ENCODE measurements at places on chromosomes 3 and 15. TPM values are rescaled to one million over a fixed set of nuclear protein-coding genes. Genes with fewer than 3 reads are reported as not detected.

DNA sequence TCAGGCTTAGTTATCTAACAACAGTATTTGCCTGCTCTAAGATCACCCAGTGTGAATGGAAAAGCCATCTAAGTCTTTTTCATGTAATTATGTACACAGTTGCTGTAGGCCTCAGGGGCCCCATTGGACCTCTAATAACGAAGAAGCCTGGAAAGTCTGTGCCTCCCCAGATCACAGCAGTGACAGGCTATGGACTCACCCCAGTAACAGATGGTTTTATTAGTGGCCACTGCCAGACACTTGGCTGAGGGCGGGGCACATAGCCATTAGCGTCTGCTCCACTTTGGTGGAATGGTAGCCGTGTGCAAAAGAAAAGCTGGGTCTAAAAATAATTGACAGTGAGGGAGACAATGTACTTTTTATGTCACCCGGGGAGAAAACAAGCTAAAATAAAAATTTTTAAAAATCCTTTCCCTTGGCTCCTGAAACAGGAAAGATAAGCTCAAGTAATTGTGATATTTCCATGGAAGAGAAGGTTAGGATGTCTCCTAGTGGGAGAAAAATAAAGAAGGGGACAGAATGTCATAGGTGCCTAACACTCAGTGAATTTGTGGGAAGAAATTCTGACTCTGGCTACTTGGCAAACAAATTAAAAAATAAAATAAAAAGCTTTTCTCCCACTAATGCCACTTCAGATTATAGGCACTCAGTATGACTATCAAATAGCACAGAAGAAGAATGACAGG lies 44.3 kb upstream of the ZNF385D start:
- no peak overlapping the region for H3K4me3 ChIP-seq
- H3K36me3 ChIP-seq = no peaks in the 10 kb centered on the region
- H3K27ac ChIP-seq = no peak overlapping the region
- no peaks in the 10 kb centered on the region for H3K4me1 ChIP-seq

DNA sequence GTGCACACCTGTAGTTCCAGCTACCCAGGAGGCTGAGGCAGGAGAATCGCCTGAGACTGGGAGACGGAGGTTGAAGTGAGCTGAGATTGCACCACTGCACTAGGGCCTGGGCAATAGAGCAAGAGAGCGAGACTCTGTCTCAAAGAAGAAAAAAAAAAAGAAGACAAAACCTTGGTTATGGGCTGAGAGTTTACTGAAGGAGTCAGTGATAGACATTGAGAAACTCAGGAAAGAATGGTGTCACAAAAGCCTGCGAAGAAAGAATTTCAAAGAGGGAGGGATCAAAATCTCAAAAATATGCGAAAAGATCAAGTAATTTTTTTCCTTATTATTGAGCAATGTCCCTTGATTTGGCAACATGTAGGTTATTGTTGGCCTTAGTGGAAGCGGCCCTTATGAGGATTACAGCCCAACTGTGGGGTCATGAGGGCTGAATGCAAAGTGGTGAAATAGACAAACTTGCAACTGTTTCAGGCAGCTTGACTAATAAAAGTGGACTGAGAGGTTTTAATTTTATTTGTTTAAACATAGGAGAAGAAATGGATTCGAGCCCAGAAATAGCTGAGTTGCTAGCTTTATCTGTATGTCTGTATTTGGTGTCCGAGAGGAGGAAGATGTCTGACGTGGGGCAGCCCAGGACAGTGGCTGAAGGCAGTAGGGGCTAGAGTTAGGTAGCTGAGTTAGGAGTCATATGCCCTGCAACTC lies 18.8 kb upstream of the CELF6 start:
- peaks cover 10% of the 10 kb centered on the region for H3K36me3 ChIP-seq
- no peak for DNase-seq
- no peak overlapping the region for H3K27ac ChIP-seq

- no peaks in the 10 kb centered on the region for H3K27me3 ChIP-seq
- H3K27ac ChIP-seq = no peak overlapping the region
- no peak overlapping the region for H3K4me3 ChIP-seq
- H3K36me3 ChIP-seq = no peaks in the 10 kb centered on the region
- DNase-seq = no peak
Observed at GRCh38 chr3:24863215-24863614, 368.6 kb upstream of the THRB start.

The PSMA4 gene
- 96.4 TPM for total RNA-seq

The RAB8B gene
- total RNA-seq = 137 TPM

The NRG4 gene
- not detected for total RNA-seq

The DLEC1 gene
- 7.5 TPM for total RNA-seq

DNA sequence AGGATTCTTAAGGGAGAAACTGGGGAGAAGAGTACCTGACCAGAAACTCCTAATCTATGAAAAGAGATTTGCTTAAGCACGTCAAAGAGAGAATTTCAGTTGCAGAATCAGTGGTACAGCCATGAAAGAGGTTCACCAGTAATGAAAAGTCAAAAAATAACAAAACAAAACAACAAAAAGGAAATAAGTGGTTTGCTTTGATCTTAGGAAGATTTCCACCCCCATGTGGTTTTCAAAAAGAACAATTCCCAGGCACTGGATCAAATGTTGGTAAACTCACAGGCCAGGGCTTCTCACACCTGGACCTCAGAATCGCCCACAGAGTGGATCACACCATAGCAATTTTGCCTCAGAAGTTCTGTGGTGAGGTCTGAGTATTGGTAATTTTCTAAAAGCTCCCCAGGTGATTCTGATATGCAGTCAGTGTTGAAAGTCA lies 67.5 kb downstream of the TMEM39A start:
- no peak overlapping the region for H3K4me3 ChIP-seq
- H3K27me3 ChIP-seq = no peaks in the 10 kb centered on the region
- no peak for DNase-seq
- H3K36me3 ChIP-seq = peaks cover 20% of the 10 kb centered on the region

DNA sequence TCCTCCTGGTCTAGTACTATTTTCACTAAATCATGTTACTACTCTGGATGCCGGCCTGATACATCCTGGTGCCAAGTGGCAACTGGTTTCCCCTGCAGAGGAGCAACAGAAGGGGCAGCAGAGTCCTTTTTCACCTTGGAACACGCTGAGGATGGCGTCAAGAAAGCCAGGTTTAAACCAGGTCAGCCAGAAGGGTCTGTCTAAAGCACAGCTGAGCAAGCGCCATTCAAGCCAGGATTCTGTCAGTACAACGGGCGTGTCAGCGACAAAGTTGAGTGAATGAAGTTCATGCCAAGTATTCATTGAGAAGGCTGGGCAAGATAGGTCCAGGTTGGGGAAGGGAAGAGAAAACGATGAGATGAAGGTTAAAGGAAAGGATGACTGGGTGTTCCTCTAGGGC lies 88.2 kb downstream of the FBN1 start:
- no peaks in the 10 kb centered on the region for H3K4me1 ChIP-seq
- no peaks in the 10 kb centered on the region for H3K27me3 ChIP-seq
- H3K36me3 ChIP-seq = no peaks in the 10 kb centered on the region
- DNase-seq = no peak
- no peak overlapping the region for H3K4me3 ChIP-seq
- H3K27ac ChIP-seq = no peak overlapping the region

The TMOD2 gene
- 1.6 TPM for total RNA-seq

The TMEM40 gene
- 6.5 TPM for total RNA-seq

The DAG1 gene
- 22.4 TPM for total RNA-seq

- H3K4me3 ChIP-seq = no peak overlapping the region
- H3K4me1 ChIP-seq = peaks cover 5% of the 10 kb centered on the region
- DNase-seq = no peak
- H3K27ac ChIP-seq = no peak overlapping the region
- H3K36me3 ChIP-seq = no peaks in the 10 kb centered on the region
Observed at GRCh38 chr15:60122691-60123090, 118.6 kb downstream of the FOXB1 start.

The CHRM5 gene
- total RNA-seq = not detected

- no peak overlapping the region for H3K27ac ChIP-seq
- no peaks in the 10 kb centered on the region for H3K27me3 ChIP-seq
- no peak overlapping the region for H3K4me3 ChIP-seq
- H3K4me1 ChIP-seq = no peaks in the 10 kb centered on the region
- no peak for DNase-seq
- H3K36me3 ChIP-seq = no peaks in the 10 kb centered on the region
Observed at GRCh38 chr3:109325657-109326056, 9.3 kb upstream of the DPPA2 start.

- no peak overlapping the region for H3K4me3 ChIP-seq
- H3K36me3 ChIP-seq = no peaks in the 10 kb centered on the region
- DNase-seq = no peak
- peaks cover 6% of the 10 kb centered on the region for H3K4me1 ChIP-seq
- no peak overlapping the region for H3K27ac ChIP-seq
Observed at GRCh38 chr15:52778457-52778856, 11.7 kb downstream of the ONECUT1 start.

- H3K4me3 ChIP-seq = no peak overlapping the region
- H3K36me3 ChIP-seq = no peaks in the 10 kb centered on the region
- H3K27me3 ChIP-seq = no peaks in the 10 kb centered on the region
Observed at GRCh38 chr3:128168836-128169235, 15.6 kb downstream of the EEFSEC start.

DNA sequence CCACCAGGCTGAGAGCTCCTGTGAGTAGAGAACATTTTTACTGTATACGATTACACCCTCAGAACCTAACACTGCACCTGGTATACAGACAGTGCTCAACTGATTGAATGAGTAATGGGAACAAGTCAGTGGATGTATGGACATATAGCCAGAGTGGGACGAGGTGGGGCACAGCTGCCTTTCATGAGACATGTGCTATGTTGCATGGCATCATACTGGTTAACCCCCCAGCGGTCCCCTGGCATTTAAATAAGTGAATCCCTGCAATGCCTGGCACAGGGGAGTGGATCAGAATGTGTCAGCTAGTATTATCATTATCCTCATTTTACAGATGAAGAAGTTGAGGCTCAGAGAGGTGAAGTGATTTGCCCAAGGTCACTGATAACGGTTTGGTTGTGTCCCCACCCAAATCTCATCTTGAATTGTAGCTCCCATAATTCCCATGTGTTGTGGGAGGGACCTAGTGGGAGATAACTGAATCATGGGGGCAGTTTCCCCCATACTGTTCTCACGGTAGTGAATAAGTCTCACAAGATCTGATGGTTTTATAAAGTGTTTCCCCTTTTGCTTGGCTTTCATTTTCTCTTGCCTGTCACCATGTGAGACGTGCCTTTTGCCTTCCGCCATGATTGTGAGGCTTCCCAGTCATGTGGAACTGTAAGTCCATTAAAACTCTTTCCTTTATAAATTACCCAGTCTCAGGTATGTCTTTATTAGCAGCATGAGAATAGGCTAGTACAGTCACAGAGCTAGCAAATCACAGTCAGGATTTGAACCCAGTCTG lies 56.0 kb upstream of the ATP2B2 start:
- DNase-seq = no peak
- no peak overlapping the region for H3K4me3 ChIP-seq
- H3K27ac ChIP-seq = no peak overlapping the region
- no peaks in the 10 kb centered on the region for H3K36me3 ChIP-seq

- H3K4me1 ChIP-seq = no peaks in the 10 kb centered on the region
- H3K27ac ChIP-seq = no peak overlapping the region
- no peak for DNase-seq
- H3K4me3 ChIP-seq = no peak overlapping the region
- H3K27me3 ChIP-seq = no peaks in the 10 kb centered on the region
Observed at GRCh38 chr3:65343736-65344135, 655.9 kb upstream of the ADAMTS9 start.

- no peak for DNase-seq
- H3K27ac ChIP-seq = no peak overlapping the region
- H3K4me1 ChIP-seq = no peaks in the 10 kb centered on the region
- no peaks in the 10 kb centered on the region for H3K27me3 ChIP-seq
- H3K36me3 ChIP-seq = no peaks in the 10 kb centered on the region
- H3K4me3 ChIP-seq = no peak overlapping the region
Observed at GRCh38 chr3:8095724-8096123, 405.9 kb upstream of the LMCD1 start.

The CCR2 gene
- 1.7 TPM for total RNA-seq

GRCh38 chr3:4721511-4721911 lies 228.4 kb downstream of the ITPR1 start:
- no peak overlapping the region for H3K27ac ChIP-seq
- DNase-seq = no peak
- H3K36me3 ChIP-seq = peaks cover 2% of the 10 kb centered on the region
- peaks cover 6% of the 10 kb centered on the region for H3K4me1 ChIP-seq
- no peak overlapping the region for H3K4me3 ChIP-seq

- DNase-seq = peak; percentile 82
- no peak overlapping the region for H3K27ac ChIP-seq
- peaks cover 9% of the 10 kb centered on the region for H3K36me3 ChIP-seq
- peaks cover 70% of the 10 kb centered on the region for H3K4me1 ChIP-seq
- no peaks in the 10 kb centered on the region for H3K27me3 ChIP-seq
- peak overlapping the region; percentile 26 for H3K4me3 ChIP-seq
Observed at GRCh38 chr3:12967606-12968351, 105.5 kb downstream of the IQSEC1 start.

DNA sequence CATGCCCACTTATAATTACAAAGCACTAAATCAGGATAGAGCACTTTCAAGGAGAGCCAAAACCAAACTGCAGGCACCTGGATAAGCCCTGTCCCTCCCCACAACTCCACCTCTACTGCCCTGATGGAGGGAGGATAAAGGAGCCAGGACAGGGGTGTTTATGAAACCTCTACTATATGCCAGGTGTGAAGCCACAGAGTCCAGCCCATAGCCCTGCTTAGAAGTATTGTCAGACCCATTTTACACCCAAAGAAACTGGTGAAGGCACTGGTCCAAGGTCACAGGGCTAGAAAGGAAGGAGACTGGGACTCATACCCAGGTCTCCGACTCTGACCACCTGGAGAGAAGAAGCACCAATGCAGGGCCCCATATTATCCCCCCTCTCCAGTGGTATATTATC lies 48.7 kb downstream of the SH3BP5 start:
- DNase-seq = no peak
- H3K36me3 ChIP-seq = peaks cover 29% of the 10 kb centered on the region
- peak overlapping the region; percentile 21 for H3K27ac ChIP-seq
- H3K27me3 ChIP-seq = no peaks in the 10 kb centered on the region

GRCh38 chr3:153840487-153840886 lies 280.7 kb upstream of the ARHGEF26 start:
- no peaks in the 10 kb centered on the region for H3K36me3 ChIP-seq
- no peaks in the 10 kb centered on the region for H3K27me3 ChIP-seq
- H3K4me3 ChIP-seq = no peak overlapping the region
- H3K27ac ChIP-seq = no peak overlapping the region

The SPESP1 gene
- not detected for total RNA-seq

DNA sequence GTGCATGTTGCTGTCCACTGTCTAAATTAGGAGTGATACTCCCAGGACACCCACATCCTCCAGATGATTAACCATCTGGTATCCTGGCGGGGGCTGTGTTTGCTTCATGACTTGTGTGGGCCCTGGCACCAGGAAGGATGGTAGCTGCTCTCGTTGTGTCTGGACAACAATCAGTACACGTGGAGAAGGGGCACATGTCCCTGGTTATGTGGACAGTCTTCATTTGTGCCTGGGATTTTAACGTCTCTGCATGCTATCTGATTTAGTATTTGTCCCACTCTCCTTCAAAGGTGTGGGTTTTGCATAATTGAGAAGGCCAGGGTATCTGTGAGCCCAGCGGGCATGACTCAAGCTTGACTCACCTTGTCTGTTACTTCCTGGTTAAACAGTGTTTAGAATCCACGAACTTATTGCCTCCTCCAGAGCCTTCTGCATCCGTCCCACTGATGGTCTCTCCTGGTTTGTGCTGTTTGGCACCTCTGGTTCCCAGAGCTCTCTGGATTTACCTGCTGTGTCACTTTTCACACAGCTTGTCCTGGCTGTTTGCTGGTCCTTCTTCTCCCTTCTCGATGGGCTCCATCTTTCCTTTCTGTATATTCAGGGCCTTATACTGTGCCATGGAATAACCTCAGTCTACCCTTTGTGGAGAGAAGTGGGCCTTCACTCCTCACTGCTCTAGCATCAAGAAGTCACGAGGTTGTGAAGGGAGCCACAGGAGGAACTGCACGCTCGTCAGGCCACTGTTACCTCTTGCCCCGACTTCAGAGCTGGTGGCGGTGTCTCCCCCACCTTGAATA lies 32.5 kb downstream of the ARNT2 start:
- DNase-seq = no peak
- no peak overlapping the region for H3K4me3 ChIP-seq
- no peaks in the 10 kb centered on the region for H3K27me3 ChIP-seq

Measured in natural killer cell (primary cell).